Cardiac muscle cell (in vitro differentiated cells and primary cell): ENCODE measurements at places on chromosomes 1 and 21. TPM values are rescaled to one million over a fixed set of nuclear protein-coding genes. Genes with fewer than 3 reads are reported as not detected.

- no peaks in the 10 kb centered on the region for H3K36me3 ChIP-seq
- no peak for DNase-seq
- no peak overlapping the region for H3K4me3 ChIP-seq
- H3K4me1 ChIP-seq: no peaks in the 10 kb centered on the region
- no peak overlapping the region for H3K27ac ChIP-seq
These were observed 121.0 kb downstream of the TMEM53 start for GRCh38 chr1:44553127-44553758.

- H3K4me1 ChIP-seq: no peaks in the 10 kb centered on the region
- no peak for DNase-seq
- H3K27me3 ChIP-seq: no peaks in the 10 kb centered on the region
- no peak overlapping the region for H3K4me3 ChIP-seq
- no peak overlapping the region for H3K27ac ChIP-seq
These were observed 81.5 kb downstream of the ERG start for GRCh38 chr21:38416791-38417190.

DNA sequence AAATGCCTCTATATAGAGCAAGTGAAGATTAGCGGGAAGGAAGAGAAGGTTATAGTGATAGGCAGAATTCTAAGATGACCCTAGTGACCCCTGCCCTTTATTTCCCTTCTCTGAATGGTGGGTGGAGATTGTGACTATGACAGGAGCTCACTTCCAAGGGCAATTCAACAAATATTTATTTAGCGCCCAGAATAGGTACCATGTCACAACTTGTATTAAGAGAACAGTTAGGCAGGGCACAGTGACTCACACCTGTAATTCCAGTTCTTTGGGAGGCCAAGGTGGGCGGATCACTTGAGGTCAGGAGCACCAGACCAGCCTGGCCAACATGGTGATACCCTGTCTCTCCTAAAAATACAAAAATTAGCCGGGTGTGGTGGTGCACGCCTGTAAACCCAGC lies 236.0 kb upstream of the POGK start:
- H3K27ac ChIP-seq: no peak overlapping the region
- H3K4me3 ChIP-seq: no peak overlapping the region
- no peaks in the 10 kb centered on the region for H3K36me3 ChIP-seq
- no peak for DNase-seq

DNA sequence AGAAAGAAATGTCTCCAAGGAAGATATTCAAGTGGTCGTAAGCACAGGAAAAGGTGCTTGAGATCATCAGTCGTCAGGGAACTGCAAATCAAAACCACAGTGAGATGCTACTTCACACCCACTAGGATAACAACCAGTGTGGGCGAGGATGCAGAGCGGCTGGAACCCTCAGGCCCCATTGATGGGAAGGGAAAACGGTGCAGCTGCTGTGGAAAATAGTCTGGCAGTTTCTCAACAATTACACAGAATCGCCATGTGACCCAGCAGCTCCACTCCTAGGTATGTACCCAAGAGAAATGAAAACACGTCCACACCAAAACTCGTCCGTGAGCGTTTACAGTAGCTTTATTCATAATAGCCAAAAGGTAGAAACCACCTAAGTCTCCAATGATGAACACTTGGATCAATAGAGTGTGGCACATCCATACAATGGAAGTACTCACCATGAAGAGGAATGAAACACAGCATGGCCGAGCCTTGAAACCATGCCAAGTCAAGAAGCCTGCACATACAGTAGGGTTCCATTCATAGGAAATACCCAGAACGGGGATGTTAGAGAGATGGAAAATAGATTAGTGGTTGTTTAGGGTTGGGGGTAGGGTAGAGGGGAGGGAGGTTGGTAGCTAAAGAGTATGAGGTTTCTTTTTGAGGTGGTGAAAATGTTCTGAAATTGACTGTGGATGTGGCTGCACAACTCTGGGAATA lies 6.1 kb downstream of the DFFB start:
- DNase-seq: no peak
- no peak overlapping the region for H3K27ac ChIP-seq
- no peak overlapping the region for H3K4me3 ChIP-seq
- no peaks in the 10 kb centered on the region for H3K27me3 ChIP-seq

DNA sequence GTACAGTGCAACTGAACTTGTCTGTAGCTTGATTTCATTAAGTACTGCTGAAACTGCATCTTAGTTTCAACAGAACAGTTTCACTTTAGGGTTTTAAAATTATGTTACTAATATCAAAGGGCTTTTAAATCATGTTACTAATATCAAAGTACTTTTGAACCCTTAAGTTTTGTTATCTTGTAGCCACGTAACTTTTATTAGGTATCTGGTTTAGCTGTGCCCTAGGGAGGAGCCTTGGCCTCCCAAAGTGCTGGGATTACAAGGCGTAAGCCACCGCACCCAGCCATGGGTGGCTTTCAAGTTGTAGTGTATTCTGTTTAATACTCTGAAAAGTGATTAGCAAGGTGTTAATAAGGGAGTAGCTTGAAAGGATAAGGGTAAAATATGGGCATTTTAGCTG lies 2.0 kb downstream of the KDM4A start:
- peaks cover 14% of the 10 kb centered on the region for H3K4me1 ChIP-seq
- no peak overlapping the region for H3K27ac ChIP-seq
- no peaks in the 10 kb centered on the region for H3K27me3 ChIP-seq
- H3K36me3 ChIP-seq: peaks cover 19% of the 10 kb centered on the region

DNA sequence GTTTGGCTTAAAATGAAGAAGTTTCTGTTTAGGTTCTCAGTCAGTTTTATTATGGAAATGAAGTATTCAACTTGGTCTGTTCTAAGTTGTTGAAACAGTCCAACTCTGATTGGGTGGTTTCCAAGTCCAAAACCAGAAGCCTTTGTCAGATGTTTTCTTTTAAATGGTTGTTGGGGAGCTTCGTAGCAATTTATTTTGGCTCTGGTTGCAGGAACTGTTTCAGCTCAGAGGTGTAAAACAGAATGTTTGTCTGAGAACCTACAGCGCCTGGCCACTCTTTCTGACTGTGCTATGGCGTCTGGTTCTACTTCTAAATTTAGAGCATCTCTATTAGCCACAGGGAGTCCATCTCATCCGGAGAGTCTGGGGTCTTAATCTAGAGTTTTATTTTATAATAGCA lies 582.6 kb upstream of the TMPRSS15 start:
- no peaks in the 10 kb centered on the region for H3K36me3 ChIP-seq
- no peak overlapping the region for H3K27ac ChIP-seq
- H3K27me3 ChIP-seq: no peaks in the 10 kb centered on the region
- no peaks in the 10 kb centered on the region for H3K4me1 ChIP-seq
- DNase-seq: no peak

DNA sequence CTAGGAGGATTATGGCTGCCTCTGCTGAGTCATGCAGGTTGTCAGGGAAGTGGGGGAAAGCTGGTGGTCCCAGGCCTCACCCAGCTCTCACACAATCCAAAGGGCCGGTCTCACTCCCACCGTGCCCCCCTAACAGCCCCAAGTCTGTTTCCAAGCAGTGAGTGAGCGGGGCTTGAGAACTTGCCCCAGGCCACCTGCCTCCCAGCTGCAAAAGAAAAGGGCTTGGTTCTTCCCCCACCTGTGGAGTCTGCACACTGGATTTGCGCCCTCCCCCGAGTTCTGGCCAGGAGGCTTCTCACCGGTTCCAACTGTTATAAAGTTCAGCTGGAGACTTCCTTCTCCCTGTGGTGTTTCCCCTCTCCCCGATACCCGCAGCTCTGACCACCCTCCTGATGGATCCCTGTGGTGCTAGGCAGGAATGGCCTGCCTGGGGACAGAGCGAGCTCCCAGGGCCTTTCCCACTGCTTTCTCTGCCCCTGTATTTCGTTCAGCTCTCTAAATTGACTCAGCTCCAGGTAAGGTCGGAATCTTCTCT lies 222.3 kb downstream of the BARHL2 start:
- no peaks in the 10 kb centered on the region for H3K36me3 ChIP-seq
- DNase-seq: no peak
- H3K27ac ChIP-seq: no peak overlapping the region
- H3K27me3 ChIP-seq: no peaks in the 10 kb centered on the region
- H3K4me3 ChIP-seq: no peak overlapping the region

DNA sequence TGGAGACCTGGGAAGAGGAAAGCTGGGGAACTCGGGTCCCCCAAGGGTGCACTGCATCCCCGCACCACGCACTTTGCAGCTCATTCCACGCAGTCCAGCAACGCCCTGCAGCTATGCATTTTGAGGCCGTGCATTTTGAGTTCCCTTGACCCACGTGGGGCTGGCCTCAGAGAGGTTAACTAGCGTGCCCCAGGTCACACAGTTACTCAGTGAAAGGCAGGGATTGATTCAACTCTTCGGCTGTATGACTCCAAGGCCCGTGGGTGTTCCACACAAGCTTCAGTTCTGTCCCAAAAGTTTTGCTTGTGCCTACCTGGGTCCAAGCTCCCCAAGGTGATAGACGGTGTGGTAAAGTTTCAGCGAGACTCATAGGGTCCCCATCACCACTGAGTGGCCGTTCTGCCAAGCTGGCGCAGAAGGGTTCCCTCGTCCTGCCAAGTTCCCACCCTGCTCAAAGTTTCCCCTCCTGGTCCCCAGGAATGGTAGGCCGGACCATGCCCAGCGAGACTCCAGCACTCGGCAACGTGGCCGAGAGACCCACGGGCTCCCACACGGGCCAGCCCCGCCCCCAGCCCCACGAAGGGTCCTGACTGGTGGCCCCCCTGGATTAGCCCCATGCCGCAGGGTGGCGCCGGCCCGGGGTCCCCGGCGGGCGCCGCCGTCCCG lies 611 bp downstream of the HSPG2 start:
- H3K4me3 ChIP-seq: peak overlapping the region; percentile 79
- H3K4me1 ChIP-seq: peaks cover 66% of the 10 kb centered on the region
- no peak for DNase-seq
- no peaks in the 10 kb centered on the region for H3K27me3 ChIP-seq
- H3K27ac ChIP-seq: peak overlapping the region; percentile 58
- H3K36me3 ChIP-seq: no peaks in the 10 kb centered on the region

DNA sequence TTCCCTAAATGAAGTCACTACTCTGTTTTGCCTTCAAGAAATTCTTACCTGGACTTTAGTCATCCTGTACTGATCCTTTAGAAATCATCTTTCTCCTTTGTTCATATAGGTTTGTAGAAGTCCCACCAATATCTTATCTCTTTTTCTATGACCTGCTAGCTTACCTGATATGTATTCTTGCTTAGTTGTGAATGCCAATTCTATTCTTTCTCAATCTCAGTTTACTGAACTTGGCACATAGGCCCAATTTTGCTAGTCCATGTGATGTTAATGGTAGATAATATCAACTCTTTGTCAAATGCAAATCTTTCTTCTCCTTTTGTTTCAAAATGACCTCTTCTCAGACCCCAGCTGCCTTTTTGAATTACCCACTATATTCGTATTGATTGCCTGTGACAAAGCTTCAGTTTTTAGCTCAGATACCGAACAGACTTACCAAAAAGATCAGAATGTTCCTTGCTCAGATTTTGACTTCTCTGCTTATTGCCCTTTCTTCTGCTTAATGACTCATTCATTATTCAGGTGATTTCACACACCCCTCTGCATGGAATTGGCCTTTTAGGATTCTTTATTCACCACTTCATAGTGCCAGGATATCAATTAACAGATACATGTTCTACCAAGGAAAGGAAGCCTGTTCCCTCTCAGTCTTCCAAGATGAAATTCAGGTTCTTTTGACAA lies 20.6 kb downstream of the IPO9 start:
- H3K4me3 ChIP-seq: no peak overlapping the region
- peaks cover 62% of the 10 kb centered on the region for H3K36me3 ChIP-seq
- peak overlapping the region; percentile 35 for H3K27ac ChIP-seq
- DNase-seq: no peak

- H3K27me3 ChIP-seq: no peaks in the 10 kb centered on the region
- H3K27ac ChIP-seq: no peak overlapping the region
- H3K36me3 ChIP-seq: no peaks in the 10 kb centered on the region
- H3K4me1 ChIP-seq: no peaks in the 10 kb centered on the region
- DNase-seq: no peak
These were observed 7.0 kb downstream of the CD53 start for GRCh38 chr1:110879758-110880606.

DNA sequence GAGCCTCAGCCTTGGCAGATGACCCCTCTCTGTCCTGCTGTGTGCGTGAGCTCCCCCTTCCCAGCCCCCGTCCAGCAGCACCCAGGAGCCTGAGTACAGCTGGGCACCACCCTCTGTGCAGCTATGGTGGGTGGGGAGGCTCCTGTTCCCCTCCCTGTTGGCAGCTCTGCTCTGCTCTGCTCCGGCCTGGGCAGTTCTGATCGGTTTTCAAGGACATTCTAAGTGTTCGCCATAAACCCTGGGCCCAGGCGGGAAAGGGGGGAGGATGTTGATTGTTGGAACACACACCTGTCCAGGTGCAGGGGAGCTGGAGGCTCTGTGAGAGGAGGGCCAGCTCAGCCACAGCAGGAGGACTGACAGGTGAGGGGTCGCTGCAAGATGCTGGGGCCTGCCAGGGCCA lies at the start of gene CLCNKB:
TSS of gene CLCNKB (plus strand) at position 262 of the 400 bp plus-strand sequence. CDS start 711 bp downstream, outside the sequence.
- H3K27ac ChIP-seq: no peak within 1 kb of the TSS
- DNase-seq: no peak
- H3K27me3 ChIP-seq: no peaks in the 10 kb centered on the region

DNA sequence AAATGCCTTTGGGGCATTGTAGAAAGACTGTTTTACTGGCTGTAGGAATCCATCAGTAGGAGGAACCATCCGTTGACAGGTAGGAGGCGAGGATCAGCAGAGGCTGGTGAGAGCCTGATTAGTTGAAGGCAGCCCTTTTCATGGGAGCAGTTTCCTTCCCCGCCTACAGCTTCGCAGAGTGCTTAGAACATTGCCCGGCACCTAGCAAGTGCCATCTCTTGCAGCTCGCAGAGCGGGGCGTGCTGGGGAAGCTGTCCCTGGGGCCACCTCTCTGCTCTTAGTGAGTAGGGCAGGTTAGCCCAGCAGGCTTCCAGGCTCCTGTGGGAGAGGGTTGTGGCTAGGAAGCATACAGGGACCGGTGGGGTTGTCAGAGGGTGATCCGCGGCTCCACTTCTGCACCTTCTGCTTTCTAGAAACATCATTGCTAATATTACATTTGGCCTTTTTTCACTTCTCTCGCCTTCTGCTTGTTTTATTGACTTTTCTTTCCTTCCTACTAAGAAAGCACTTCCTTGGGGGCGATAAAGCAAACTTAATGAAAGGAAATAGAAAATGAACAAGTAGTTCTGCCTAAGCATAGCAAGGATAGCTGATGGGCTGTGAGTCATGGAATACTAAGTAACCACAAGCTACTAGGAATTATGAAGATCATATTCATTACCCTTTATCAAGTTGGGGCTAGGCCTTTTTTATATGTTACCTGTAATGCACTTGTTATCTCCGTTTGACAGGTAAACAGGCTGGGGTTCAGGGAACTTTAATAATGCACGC lies 176.7 kb downstream of the GALNT2 start:
- no peaks in the 10 kb centered on the region for H3K27me3 ChIP-seq
- H3K4me1 ChIP-seq: peaks cover 14% of the 10 kb centered on the region
- H3K27ac ChIP-seq: no peak overlapping the region
- H3K36me3 ChIP-seq: no peaks in the 10 kb centered on the region
- no peak overlapping the region for H3K4me3 ChIP-seq

- no peaks in the 10 kb centered on the region for H3K36me3 ChIP-seq
- no peak for DNase-seq
- no peak overlapping the region for H3K27ac ChIP-seq
- no peak overlapping the region for H3K4me3 ChIP-seq
These were observed 127.1 kb downstream of the TENT5C start for GRCh38 chr1:117732956-117733355.

The CLEC20A gene
- total RNA-seq: not detected in 2 replicates

The KRTAP19-3 gene
- not detected in 2 replicates for total RNA-seq

The SHISAL2A gene
- not detected in 2 replicates for total RNA-seq

The CELA2B gene
- total RNA-seq: not detected in 2 replicates

The ROR1 gene
- 28.0 and 47.8 TPM in 2 replicates for total RNA-seq

The CRB1 gene
- 0.54 and 0.63 TPM in 2 replicates for total RNA-seq
